ENCODE measurements at places on chromosomes 3 and 15.
A peak's percentile ranks its signal among the peaks of the same experiment; 100 is the strongest.

GRCh38 chr3:61650276-61650675 lies 88.9 kb downstream of the PTPRG start:
- peak; percentile 97 for DNase-seq

DNA sequence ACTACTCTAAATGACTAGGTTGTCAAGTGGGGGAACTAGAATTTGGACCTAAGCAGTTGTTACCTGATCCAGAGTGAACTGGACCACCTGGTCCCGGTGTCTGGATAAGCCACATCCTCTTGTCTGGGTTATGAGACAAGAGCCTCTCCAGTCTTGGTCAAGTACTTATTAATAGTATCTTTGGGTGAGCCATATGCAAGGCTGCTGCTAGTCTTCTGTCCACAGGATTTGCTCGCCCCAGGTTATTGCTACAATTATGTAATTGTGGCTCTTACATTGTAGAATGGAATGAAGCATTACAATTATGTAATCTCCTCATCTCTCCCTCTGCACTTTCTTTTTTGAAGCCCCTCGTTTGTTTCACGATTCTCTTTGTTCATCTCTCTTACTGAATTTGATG lies 24.0 kb upstream of the AGBL1 start:
- no peak for DNase-seq

DNA sequence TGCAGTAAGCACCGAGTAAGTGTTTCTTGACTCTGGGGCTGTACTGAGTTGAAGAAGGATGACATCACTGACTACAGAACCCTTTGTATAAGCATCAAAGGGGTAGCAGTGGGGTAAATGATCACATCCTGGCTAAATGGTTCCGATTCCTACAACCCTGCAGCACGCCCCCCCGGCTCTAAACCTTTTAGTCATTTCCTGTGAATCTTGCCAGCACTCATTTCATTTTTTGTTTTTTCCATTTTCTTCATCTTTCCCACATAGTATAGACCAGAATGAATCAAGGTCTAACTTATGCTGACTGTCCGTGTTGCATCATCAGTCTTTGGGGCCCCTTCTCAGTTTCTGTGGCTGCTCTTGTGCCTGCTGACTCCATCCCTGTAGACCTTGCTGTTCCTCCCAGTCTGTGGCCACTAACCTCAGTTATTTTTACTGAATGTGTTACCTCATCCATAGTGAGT lies 383.1 kb upstream of the TPRG1 start:
- DNase-seq, result peak; percentile 92

DNA sequence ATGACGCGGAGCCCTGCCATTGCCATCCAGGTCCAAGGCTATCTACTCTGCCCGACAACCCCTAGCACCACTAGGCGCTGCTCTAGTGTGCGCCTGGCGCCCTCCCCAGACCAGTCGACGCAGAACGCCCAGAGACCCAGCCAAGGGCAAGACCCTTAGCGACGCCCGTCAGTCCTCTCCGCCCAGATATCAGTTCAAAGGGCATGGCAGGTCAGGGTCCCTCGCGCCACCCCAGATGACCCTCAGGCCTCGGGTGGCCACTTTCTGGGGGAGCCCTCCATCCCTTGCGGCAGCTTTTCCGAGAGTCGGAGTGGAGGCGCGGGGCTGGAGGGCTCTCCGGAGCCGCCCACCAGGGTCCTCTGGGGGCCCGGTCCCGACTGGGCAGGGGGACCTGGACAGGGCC lies 371 bp upstream of the CLSTN2 start:
- DNase-seq, result no peak

DNA sequence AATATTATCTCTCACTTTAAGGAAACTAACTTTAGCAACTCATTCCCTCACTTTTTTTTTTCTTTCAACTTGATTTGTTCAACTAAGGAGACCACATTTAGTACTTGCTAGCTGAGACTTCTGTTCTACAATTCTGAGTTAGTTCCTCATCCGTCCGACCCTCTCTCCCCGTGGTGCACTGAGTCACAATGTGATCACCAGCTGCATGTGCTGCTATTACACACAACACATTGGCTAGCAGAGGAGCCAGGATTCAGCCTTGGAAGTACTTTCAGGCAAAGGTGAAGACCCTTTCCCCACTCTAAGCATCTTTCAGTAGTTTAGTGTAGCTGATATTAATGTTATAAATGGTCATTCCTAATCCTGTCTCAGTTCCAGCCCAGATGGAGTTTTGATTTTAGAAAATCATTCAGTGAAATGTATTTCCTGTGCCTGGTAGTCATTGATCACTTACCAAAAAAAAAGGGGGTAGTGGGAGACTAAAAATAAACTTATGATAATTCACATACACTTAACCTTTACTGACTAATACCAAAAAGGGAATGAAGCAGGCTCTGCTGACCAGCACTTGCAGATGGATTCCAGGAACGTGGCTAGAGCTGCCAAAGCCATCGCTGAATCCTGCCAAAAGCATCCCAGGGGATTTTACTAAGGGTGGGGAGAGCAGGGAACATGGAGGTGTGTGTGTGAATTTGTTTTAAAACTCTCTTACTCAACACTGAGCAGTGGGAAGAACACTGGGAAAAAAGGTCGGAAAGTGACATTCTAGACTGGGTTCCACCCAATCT lies 424.8 kb downstream of the LPP start:
- DNase-seq, result peak; percentile 73

- no peak for DNase-seq
Observed at GRCh38 chr15:40483919-40484318, 13.1 kb downstream of the CHST14 start.

DNA sequence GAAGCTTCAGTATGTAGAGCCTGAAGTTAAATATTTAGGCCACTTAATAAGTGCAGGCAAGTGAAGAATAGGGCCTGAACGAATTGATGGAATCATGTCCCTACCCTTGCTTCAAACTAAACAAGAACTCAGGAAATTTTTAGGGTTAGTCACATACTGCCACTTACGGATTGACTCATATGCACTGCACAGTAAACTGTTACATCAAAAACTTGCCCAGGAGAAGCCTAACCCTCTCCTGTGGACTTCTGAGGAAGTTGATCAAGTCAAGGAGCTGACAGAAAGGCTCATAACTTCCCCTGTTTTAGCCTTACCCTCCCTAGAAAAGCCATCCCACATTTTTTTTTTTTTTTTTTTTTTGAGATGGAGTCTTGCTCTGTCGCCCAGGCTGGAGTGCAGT lies 20.6 kb upstream of the KBTBD12 start:
- DNase-seq, result no peak

DNA sequence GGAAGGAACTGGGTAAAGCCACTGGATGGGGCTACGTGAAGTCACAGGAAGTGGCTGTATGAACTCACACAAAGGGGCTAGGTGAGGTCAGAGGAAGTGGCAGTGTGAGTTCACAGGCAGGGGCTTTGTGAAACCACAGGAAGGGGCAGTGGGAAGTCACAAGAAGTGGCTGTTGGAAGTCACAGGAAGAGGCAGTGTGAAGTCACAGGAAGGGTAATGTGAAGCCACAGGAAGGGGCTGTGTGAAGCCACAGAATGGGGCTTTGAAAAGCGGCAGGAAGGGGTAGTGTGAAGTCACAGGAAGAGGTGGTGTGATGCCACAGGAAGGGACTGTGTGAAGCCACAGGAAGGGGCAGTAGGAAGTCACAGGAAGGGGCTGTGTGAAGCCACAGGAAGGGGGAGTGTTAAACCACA lies 34.6 kb downstream of the GASK1A start:
- no peak for DNase-seq

GRCh38 chr3:165797551-165797950 lies 39.7 kb downstream of the BCHE start:
- no peak for DNase-seq
